ENCODE measurements at places on chromosomes 4 and X.

GRCh38 chrX:122272011-122272410 lies 912.1 kb upstream of the GRIA3 start:
- DNase-seq = no peak

DNA sequence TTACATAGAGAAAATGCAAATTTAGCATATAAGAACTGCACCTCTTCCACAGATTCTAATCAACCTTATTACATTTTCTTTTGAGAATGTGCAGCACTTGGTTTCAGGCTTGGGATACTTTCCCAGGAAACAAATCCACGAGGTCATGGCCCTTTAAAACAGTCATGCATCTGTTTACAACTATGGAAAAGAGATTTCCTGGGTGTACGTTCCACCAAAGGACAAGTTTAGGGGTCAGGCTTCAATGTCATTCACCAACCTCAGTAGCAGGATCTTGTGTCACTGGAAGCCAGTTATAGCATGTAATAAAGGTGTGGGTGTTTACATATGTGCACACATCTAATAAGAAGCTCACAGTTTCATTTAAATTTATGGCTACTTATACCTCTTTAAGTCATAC lies 30.7 kb downstream of the EREG start:
- DNase-seq = no peak

GRCh38 chr4:177441061-177441802 lies 1.0 kb downstream of the AGA start:
- DNase-seq = no peak

GRCh38 chr4:22850630-22851029 lies 157.9 kb downstream of the GBA3 start:
- DNase-seq = no peak

- DNase-seq = no peak
Measured at GRCh38 chr4:48518143-48518542, 28.1 kb downstream of the ZAR1 start.

GRCh38 chr4:78065508-78066192 lies 8.5 kb downstream of the FRAS1 start:
- no peak for DNase-seq

- no peak for DNase-seq
Measured at GRCh38 chr4:140858897-140859296, 102.7 kb upstream of the TBC1D9 start.

DNA sequence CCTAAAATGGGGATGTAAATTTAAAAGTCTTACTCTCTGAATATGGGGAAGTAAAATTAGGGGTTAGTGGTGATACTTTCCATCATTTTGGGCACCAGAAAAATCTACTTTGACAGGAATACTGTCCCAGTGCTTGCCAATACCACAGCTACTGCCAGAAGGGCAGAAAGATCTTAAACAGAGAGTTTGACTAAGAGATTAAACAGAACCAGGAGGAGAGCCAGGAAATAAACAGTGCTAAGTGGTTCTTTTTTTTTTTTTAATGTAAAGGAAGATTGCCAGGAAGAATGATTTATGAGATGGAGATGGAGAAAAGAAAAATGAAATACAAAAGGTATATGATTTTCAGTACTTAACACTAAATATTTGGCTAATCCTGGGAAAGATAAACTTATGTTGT lies 126.8 kb downstream of the RTL3 start:
- DNase-seq = no peak

GRCh38 chrX:1472975-1473374 lies 20.3 kb upstream of the ASMTL start:
- no peak for DNase-seq

- DNase-seq = no peak
Measured at GRCh38 chrX:99117011-99117410, 1293.1 kb downstream of the PCDH19 start.

DNA sequence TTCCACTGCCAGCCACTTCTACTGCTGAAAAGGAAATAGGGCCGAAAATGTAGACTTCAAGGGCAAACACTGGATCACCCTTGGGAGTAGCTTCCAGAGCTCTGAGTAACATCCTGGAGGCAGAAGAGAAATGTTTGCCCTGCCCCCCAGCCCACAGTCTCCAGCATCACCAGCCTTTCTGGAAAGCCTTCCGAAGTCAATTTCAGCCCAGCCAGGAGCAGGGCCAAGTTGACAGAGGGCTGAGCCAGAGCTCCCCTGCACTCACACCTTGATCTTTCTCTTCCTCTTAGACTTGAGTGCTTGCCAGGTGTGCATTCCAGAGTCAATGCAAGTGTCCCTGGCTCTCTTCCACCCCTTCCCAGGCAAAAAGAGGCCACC lies 35.2 kb downstream of the SLC25A5 start:
- no peak for DNase-seq
